ENCODE measurements at places on chromosomes 13 and 19.

GRCh38 chr13:79486433-79487188 lies 5.7 kb downstream of the NDFIP2 start:
- DNase-seq = no peak

GRCh38 chr19:12834976-12835757 lies 788 bp upstream of the RTBDN start:
- DNase-seq = no peak

DNA sequence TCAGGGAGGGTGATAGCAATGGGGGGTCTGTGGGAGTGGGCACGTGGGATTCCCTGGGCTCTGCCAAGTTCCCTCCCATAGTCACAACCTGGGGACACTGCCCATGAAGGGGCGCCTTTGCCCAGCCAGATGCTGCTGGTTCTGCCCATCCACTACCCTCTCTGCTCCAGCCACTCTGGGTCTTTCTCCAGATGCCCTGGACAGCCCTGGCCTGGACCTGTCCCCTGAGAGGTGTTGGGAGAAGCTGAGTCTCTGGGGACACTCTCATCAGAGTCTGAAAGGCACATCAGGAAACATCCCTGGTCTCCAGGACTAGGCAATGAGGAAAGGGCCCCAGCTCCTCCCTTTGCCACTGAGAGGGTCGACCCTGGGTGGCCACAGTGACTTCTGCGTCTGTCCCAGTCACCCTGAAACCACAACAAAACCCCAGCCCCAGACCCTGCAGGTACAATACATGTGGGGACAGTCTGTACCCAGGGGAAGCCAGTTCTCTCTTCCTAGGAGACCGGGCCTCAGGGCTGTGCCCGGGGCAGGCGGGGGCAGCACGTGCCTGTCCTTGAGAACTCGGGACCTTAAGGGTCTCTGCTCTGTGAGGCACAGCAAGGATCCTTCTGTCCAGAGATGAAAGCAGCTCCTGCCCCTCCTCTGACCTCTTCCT lies 9.3 kb upstream of the CEACAM7 start:
- no peak for DNase-seq

- DNase-seq = no peak
These were observed 1397.4 kb upstream of the SPRY2 start for GRCh38 chr13:81738364-81738763.

DNA sequence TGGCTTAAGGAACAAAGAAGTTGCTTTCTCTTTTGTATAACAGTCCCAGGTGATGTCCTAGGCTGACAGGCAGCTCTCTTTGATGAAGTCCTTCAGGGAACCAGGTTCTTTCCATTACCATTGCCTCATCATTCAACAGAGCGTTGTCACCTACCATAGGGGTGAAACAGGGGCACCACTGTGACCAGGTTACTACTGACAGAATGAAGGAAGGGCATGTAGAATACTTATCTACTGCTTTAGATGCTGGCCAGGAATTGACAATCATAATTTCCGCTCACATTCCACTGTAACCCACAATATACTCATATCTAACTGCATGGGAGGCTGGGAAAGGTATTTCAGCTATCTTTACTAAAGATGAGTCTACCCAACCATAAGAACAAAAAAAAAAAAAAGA lies 148.0 kb upstream of the FNDC3A start:
- no peak for DNase-seq

- DNase-seq = no peak
These were observed 451.7 kb downstream of the PCDH9 start for GRCh38 chr13:66778461-66778860.

GRCh38 chr13:108305655-108306054 lies 36.1 kb downstream of the TNFSF13B start:
- DNase-seq = no peak

- no peak for DNase-seq
These were observed 1422.1 kb downstream of the PCDH9 start for GRCh38 chr13:65808061-65808460.
